ENCODE measurements at places on chromosomes 6 and 20.

DNA sequence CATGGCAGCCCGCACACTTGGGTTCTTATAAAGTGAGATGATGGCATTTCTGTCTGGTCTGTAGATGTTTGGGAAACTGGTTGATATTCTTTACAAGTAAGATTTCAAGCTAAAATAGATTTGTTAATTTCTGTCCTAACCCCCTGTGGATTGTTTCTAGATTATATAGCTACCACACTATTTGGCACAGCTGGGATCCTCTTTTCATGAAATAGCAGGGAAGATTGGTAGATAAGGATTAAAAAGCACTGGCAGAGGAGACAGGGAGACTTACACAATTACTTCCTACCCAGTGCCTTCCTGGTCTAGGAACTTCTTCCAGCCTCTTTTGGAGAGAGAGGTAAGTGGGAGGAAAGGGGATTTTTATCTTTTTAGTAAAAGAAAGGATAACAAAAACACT is 13.2 kb upstream of the ATXN1 start:
- DNase-seq = no peak

DNA sequence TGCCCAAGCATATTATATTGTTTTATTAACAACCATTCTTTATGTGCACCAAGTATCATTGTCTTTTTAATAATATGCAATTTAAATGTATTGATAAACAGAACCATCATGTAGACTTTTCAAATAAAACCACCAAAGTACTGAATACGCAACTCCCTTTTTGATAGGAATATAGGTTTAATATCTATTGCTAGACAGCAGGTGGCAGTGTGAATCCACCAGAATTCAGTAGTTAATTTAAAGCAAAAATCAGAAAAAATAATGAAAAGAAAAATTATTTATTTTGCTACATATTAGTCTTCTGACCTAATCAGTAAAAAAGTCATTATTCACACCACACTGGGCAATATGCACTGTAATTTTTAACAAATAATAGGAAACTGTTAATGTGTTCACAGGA is 143.7 kb downstream of the KLHL32 start:
- DNase-seq = no peak

GRCh38 chr6:107565165-107565723 is 75.3 kb downstream of the SOBP start:
- DNase-seq = no peak

DNA sequence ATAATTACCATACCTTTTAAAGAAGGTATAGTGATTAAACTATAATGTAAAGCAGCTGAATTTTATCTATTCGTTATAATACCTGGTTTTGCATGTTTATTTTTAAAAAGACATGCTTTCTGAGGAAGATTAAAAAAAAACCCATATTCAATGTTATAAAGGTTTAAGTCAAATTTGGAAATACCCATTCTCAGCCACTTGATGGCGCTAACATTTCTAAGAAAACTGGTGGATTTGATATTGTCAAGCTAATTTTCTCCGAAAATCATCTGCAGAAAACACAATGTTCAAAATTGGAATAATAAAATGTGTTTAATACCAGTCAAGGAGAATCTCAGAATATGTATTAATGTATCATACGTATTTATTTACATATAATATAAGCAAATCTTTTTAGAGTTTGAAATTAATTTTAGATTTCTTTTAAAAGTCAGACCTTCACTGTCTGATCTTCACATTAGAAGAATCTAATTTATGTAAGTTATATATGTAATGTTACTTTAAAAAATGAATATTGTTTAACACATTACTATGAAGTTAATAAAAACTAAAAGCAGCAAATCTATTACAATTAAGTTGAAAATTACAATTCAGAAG is 35.0 kb downstream of the SHPRH start:
- no peak for DNase-seq

GRCh38 chr20:40738976-40739375 is 49.9 kb upstream of the MAFB start:
- DNase-seq = no peak

All from right renal cortex interstitium (tissue), 3 donors.